C1 segment of cervical spinal cord (tissue), 14 donors: ENCODE measurements at places on chromosomes 16 and 17.

- no peak for DNase-seq
Observed at GRCh38 chr17:42313773-42314566, 25.7 kb downstream of the STAT5A start.

DNA sequence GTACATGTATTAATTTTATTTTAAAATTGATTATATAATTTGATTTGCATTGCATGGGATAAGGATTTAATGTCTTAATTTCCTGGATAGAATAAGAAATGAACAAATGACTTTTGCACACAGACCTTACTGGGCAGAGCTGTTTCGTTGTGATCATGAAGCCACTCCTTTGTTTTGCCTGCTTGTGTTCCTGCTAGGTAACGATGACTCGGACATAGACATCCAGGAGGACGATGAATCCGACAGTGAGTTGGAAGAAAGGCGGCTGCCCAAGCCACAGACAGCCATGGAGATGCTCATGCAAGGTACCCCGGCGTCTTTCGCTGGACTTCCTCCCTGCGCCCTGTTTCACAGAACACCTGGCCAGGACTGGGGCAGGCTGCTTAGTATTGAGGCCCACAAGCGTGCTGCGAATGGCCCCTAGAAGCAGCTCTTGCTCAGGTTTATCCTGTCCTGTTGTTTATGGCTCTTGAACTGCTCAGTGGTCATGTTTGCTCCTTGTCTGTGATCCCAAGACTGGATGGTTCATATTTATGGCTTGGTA is 29.6 kb downstream of the CLUAP1 start:
- DNase-seq: no peak

DNA sequence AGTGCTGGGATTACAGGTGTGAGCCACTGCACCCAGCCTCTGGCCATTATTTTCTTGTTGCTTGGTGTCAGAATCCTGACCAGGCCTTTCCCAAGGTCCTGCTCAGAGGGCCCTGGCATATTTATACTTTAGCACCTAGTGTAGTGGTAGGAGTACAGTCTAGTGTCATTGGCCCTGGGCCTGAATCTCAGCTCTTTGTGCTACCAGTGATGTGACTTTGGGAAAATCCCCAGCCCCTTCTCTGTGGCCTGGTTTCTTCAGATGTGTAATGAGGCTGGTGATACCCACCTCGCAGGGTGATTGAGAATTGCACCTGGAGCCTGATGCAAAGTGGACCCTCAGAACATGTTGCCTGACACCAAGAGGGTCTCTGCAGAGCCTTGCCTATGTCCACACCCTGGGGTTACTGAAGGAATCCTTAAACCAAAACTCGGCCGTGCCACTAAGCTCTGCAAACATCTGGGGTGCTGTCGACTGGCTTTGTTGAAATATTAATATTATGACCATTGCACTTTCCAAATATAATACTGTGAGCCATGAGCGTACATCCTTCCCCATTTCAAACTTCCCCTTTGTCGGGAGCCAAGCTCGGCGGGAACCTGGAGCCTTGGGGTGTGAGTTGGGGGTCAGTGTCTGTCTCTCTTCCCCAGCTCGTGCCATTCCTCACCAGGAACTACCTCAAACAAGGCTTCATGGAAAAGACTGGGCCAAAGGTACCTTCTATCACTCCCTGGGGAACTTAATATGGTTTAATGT is 18.0 kb upstream of the RNF135 start:
- DNase-seq: no peak

DNA sequence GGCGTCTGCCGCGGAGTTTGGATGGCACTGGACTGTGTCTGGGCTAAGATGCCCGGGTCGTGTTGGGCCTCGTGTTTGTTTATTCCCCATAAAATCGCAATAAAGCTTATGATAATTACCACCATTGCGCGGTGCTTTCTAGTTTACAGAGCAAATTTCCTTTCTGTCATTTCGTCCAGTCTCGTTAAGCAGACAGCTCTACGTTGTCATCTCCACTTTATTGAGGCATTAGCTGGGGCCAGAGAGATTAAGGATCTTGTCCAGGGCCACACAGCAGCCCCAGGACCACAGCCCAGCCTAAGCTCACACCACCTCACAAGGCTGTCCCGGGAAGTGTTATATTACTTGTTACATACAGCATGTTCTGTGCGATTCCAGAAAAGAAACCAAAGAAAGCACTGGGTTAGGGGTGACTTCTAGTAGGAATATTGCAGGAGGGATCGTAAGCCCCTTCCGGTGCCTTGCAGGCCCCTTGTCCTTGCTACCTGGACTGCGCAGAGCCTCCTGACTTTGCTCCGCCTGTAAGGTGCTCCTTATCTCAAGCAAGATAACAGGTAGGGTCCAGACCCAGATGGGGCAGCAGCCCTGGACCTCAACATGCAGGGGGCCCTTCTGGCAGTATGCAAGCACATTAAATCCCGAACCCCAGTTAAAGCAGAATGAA is 6.3 kb downstream of the NOS2 start:
- DNase-seq: no peak

DNA sequence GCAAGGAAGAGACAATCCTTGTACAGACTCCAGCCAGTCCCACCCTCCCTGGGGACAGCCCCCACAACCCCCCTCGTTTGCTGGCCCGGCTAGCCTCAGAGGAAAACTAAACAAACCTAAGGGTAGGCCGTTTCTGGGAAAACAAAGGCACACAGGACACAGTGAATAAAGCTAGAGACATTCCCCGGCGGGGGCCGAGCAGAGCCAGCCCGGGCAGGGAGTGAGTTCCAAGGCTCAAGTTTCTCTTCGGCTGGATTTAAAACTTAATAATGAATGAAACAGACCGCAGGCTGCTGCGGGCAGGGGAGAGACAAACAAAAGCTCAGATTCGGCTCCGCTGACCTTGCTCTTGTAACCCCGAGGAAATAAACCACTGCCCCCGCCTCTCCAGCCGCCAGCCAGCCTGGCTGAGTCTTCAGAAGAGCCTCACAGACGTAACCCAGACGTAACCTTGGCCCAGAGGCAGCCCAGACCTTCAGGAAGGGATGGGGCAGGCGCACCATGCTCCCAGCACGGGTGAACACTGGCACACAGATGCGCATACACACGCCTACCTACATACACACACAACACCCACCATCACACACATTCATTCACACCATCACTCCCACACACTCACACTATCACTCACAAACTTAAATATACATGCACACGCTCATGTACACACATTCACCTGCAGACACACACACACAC is 216.0 kb downstream of the ZNF423 start:
- no peak for DNase-seq
